ENCODE measurements at places on chromosomes 13 and 19. TPM values are rescaled to one million over a fixed set of nuclear protein-coding genes. Genes with fewer than 3 reads are reported as not detected.

Gene DDX49
- 47.9 TPM for total RNA-seq

Gene ZNF616
- 34.6 TPM for total RNA-seq

Gene ZNF223
- total RNA-seq: 5.7 TPM

GRCh38 chr13:81639984-81640582 is 1299.2 kb upstream of the SPRY2 start:
- DNase-seq: peak; percentile 13

GRCh38 chr13:29852472-29853054 is 2.1 kb upstream of the UBL3 start:
- no peak for DNase-seq

Gene SLC25A42
- 9.2 TPM for total RNA-seq

DNA sequence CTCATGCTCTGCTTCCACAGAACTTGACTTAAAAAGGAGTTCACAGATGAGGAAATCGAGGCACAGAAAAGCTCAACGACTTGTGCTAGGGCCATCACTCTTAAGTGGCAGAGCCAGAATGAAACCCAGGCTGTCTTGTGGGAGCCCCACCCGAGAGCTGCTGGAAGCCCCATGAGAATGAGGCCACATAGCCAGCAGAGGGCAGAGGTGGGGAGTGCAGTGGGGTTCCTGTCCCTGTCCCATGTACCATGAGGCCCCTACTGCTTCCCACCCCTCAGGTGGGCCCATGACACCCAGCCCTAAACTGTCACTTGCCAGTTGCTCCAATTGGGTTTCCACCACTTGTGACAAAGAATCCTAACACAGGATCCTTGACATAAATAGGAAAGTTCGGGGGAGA is 175.9 kb downstream of the IRS2 start:
- peak; percentile 56 for DNase-seq

DNA sequence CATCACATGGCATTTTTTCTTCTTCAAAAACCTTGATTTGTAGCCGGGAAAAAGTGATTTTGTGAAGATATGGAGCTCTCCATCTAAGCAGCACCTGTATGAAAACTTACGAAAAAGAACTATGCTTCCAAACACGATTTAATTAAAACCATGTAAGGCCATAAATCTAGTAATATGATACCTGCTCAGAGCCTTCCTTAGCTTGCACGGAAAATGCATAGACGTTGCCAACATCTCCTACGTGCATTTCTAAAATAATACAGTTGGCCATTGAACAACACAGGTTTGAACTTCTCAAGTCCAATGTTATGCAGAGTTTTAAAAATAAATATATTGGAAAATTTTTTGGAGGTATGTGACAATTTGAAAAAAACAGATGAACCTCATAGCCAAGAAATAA is 59.1 kb upstream of the RNF113B start:
- DNase-seq: no peak

DNA sequence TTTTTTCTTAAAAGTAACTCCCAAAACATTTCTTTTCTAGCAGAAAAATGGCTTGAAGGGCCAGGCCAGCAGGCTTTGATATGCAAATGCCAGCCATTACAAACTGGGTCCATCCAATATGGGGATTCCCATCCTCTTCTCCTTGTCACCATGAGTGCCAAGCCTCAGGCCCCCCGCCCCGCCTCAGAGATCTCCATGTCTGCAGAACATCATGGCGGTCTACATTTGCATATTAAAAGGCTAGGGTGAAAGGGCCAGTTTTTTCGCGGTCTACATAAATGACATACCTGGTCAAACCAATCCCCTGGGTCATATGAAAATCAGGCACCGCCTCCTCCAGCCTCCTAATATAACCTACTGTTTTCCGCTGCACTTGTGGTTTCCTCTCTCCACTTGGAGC is 1327.6 kb downstream of the UQCRFS1 start:
- no peak for DNase-seq

Gene EIF3K
- total RNA-seq: 416 TPM

DNA sequence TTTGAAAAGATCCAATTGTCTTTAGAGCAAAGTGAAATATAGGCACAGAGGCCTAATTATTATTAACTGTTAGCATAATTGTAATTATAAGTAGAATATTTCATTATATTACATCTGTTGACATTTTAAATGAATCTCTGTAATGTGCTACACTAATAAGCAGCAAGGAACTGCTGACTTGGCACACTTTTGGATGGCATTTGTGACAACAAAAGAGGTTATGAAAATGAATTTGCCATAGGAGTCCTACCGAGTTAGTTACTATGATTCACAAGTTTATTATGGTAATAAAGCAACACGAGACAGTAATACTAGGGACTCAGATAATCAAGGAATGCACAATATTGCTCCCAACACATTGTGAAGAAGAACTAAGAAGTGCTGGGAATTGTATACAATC is 213.8 kb upstream of the PCDH9 start:
- DNase-seq: no peak

Gene TLE6
- 3.1 TPM for total RNA-seq

Gene C5AR1
- total RNA-seq: 0.28 TPM

Gene IQCN
- 0.61 TPM for total RNA-seq

Gene MUC16
- total RNA-seq: 0.07 TPM

Gene CLEC4G
- 0.66 TPM for total RNA-seq
